ENCODE measurements at places on chromosomes 7 and 10. TPM values are rescaled to one million over a fixed set of nuclear protein-coding genes. Genes with fewer than 3 reads are reported as not detected.
A peak's percentile ranks its signal among the peaks of the same experiment; 100 is the strongest.

Gene ATP6V0A4
- polyA plus RNA-seq, result not detected

Gene EIF4EBP2
- 34.4 TPM for polyA plus RNA-seq

DNA sequence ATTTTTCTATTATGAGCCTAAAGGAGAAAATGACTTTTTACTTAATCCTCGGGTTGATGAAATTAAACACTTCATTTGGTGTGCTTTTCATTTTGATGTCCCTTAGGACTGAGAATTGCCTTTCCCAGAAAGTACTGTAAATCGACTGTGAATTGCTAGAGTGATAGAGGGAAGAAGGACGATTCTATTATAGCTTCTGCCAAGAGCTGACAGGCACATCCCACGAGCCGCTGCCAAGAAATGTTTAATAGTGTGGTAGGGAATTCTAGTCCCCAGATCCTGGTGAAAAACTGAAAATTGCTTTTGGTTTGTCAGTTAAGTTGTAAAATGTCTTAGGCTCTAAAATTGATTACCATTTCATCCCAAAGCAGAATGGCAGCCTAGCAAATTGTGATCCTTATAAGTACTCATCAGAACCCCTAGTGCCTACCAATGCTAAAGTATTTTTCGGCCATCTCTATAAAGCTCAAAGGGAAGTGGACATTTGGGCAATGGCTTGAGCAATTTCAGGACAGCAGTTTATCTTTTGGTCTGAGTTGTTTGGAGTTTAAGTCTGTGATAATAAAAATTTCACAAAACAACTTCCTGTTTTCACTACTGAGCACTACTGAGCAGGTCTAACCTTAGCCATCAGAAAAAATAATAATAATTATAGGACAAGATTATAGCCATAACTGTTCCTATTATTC, 44.6 kb upstream of the HYCC1 start:
- no peak for DNase-seq
- no peak overlapping the region for H3K27ac ChIP-seq
- H3K4me1 ChIP-seq, result no peaks in the 10 kb centered on the region
- no peaks in the 10 kb centered on the region for H3K36me3 ChIP-seq
- H3K27me3 ChIP-seq, result no peaks in the 10 kb centered on the region

DNA sequence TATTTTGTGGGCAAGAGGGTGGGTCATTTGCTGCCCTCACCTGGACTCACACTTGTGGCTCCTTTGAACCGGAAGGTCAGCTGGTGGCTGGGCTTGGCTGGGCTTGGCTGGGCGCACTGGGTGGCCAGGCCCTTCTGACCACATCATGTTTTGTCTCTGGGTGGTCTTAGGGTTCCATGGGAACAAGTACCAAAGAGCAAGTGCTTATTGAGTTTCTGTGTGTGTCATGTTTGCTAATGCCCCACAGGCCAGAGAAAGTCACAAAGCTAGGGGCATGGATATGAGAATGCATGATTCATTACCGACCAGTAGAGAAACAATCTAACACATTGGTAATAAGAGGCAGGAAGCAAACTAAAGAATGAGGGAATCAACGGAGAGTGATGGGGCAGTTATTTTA, 33.6 kb upstream of the NRP1 start:
- H3K36me3 ChIP-seq, result no peaks in the 10 kb centered on the region
- no peak overlapping the region for H3K27ac ChIP-seq

Gene RELN
- not detected for polyA plus RNA-seq

DNA sequence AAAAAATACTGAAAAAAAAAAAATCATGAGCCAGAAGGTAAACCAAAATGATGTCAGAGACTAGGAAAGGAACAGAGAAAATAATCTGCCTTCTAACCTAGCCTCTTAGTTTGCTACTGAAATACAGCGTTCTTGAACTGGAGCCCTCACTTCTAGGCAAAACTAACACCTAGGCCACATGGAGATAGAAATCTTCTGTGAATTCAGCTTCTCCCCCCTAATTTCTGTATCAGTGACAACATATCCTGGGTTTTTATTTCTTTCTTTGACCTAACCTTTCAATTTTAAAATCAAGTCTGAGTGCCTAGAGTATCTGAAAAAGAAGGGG, 100.1 kb upstream of the GLCCI1 start:
- H3K4me1 ChIP-seq, result peaks cover 7% of the 10 kb centered on the region
- H3K27ac ChIP-seq, result no peak overlapping the region
- H3K27me3 ChIP-seq, result no peaks in the 10 kb centered on the region

- no peak for DNase-seq
- no peaks in the 10 kb centered on the region for H3K27me3 ChIP-seq
- no peak overlapping the region for H3K4me3 ChIP-seq
- H3K36me3 ChIP-seq, result no peaks in the 10 kb centered on the region
Measured at GRCh38 chr10:42543840-42544372, 94.5 kb downstream of the ZNF33B start.

GRCh38 chr10:11906714-11907113, 83.6 kb downstream of the PROSER2 start:
- no peaks in the 10 kb centered on the region for H3K36me3 ChIP-seq
- no peak overlapping the region for H3K4me3 ChIP-seq
- peaks cover 3% of the 10 kb centered on the region for H3K4me1 ChIP-seq
- DNase-seq, result no peak
- no peaks in the 10 kb centered on the region for H3K27me3 ChIP-seq
- no peak overlapping the region for H3K27ac ChIP-seq

GRCh38 chr10:11014671-11015445, 2.8 kb upstream of the CELF2 start:
- no peaks in the 10 kb centered on the region for H3K36me3 ChIP-seq
- no peak overlapping the region for H3K4me3 ChIP-seq
- H3K27ac ChIP-seq, result no peak overlapping the region
- H3K27me3 ChIP-seq, result peaks cover 2% of the 10 kb centered on the region
- DNase-seq, result no peak
- no peaks in the 10 kb centered on the region for H3K4me1 ChIP-seq

- H3K27me3 ChIP-seq, result no peaks in the 10 kb centered on the region
- H3K27ac ChIP-seq, result no peak overlapping the region
- no peak for DNase-seq
- H3K4me3 ChIP-seq, result no peak overlapping the region
- no peaks in the 10 kb centered on the region for H3K4me1 ChIP-seq
Measured at GRCh38 chr7:240887-241421, 48.6 kb downstream of the FAM20C start.

DNA sequence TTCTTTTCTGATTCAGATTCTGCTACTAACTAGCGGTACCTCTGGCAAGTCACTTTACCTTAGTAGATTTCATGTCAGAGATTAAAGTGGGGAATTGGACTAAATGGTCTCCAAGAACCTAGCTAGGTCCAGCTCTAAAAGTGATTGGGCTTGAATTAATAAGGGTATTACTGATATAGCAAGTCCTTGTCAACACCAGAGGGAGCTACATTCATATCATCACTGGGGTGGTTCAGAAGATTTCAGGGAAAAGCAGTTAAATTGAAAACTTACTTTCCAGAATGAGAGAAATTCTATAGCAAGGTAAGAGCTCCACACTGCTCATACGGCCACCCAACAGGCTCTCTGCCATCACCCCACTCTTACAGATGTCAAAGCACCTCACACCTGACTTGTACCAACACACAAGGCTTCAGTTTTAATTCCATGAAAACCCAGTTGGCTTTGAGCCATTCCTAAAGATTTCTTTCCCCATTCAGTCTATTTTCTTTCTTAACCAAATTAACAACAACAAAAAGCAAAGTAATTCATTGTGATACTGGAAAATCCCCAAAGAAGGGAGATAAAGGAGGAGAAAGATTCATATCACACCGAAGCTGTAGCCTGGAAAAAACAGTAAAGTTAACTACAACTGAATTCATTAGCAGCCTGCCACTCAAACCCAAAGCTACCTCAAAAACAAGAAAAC, 38.0 kb upstream of the SPOCK2 start:
- no peak for DNase-seq
- H3K27me3 ChIP-seq, result no peaks in the 10 kb centered on the region
- H3K4me3 ChIP-seq, result no peak overlapping the region
- 0 out of 2 replicates have a peak, but pooled peaks cover 2% of the 10 kb centered on the region for H3K36me3 ChIP-seq

DNA sequence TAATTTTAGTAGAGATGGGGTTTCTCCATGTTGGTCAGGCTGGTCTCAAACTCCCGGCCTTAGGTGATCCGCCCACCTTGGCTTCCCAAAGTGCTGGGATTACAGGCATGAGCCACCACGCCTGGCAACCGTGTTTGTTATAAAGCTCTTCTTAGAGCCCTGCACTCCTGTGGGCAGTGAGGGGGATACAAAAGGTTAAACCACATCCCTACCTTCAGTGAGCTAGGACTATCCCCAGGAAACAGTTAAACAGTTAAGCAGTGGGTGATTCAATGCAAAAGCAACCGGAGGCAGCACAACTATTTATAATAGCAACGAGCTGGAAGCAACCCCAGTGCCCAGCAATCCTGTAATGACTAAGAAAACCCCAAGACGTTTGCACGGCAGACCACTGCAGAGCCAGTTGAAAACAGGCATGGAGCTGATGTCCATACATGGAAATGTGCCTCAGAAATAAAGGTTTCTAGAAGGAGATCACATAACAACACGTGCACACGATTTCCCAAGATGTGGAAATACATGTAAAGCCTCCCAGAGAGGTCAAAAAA, 107.2 kb upstream of the LYZL2 start:
- H3K36me3 ChIP-seq, result no peaks in the 10 kb centered on the region
- DNase-seq, result peak; percentile 94
- peaks cover 25% of the 10 kb centered on the region for H3K4me1 ChIP-seq
- H3K27me3 ChIP-seq, result no peaks in the 10 kb centered on the region

DNA sequence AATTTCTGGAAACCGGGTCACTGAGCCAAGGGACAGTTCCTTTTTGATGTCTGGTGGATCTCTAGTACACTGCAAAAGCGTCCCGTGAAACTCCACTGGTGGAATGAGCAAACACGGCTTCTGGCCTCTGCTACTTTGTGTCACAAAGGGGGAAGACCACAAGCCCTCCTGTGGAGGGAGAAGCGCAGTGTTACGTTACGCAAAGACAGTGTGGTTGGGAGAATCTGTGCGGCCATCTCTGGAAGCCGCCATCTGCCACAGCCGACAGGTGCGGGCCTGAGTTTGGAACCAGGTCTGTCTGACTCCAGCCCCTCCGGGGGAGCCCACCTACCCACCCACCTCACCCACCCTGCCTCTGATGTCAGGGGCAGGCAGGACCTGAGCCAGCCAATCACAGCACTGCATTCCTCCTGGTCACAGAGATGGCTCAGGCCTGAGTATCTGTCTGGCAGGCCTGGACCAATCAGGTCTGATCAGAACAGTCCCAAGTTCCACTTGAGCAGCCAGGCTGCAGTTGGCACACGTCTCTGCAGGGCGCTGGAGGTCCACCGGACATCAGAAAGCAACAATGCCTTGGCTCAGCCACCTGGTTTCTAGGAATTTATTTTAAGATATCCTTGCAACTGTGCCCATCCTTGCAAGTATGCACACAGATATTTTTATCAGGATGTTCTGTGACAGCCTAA, 3.0 kb upstream of the CYP2W1 start:
- H3K4me1 ChIP-seq, result no peaks in the 10 kb centered on the region
- H3K27ac ChIP-seq, result no peak overlapping the region
- no peak overlapping the region for H3K4me3 ChIP-seq
- no peaks in the 10 kb centered on the region for H3K36me3 ChIP-seq

DNA sequence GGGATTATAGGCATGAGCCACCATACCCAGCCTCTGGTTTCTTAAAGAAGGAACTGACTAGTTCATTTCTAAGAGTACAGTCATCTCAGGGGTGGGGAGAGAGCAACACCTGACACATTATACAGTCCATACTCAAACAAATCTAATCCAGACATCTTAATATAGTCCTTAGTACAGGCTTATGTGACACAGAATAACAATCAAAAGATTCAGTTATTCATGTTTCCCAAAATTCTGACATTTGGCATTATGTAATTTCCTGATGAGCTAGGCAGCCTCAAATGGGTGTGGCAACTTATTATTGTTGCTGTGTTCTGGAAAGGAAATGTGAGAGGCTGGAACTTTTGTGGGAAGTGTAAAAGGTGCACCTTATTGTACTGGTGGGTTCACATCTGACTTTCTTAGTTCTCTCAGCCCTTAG, 116.3 kb downstream of the WDFY4 start:
- H3K27ac ChIP-seq, result no peak overlapping the region
- DNase-seq, result no peak
- no peak overlapping the region for H3K4me3 ChIP-seq

DNA sequence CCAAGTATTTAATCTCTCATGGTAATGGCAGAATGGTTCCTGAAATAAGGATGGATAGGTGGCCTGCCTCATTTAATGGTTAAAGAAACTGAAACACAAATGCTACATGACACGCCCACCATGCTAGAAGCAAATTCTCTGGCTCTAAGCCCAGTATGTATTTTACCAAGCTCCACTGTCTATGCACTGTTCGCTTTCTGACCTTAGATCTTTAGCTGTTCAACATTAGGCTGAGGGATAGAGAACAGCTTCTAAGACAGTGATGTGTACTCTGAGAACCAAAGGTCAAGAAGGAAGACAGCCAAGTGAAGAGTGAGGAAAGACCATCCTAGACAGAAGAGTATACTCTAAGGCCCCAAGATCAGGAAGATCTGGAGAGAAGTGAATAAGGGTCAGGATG, 26.6 kb downstream of the FAM3C start:
- no peak overlapping the region for H3K4me3 ChIP-seq
- peak; percentile 44 for DNase-seq

DNA sequence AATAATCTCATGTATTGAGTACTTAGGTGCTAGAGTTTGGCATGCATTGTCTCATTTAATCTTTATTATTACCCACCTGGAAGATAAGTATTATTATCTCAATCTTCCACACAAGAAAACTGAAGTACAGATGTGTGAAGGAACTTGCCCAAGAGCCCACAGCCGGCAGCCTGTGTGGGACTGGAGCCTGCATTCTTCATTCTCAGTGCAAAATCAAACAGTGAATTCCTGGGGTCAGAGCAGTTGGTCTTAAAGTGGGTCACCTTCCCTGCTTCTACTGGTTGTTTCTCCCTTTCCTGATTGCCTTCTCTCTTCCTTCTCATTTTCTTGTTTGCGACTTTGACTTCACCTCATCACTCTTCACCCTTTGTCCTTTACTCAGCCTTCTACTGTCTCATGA, 144.7 kb upstream of the LYZL1 start:
- H3K36me3 ChIP-seq, result no peaks in the 10 kb centered on the region
- H3K4me3 ChIP-seq, result no peak overlapping the region
- H3K4me1 ChIP-seq, result no peaks in the 10 kb centered on the region
- no peak for DNase-seq

Gene PNLIPRP2
- not detected for polyA plus RNA-seq

- no peaks in the 10 kb centered on the region for H3K4me1 ChIP-seq
- no peaks in the 10 kb centered on the region for H3K36me3 ChIP-seq
- no peak overlapping the region for H3K27ac ChIP-seq
- no peaks in the 10 kb centered on the region for H3K27me3 ChIP-seq
- H3K4me3 ChIP-seq, result no peak overlapping the region
Measured at GRCh38 chr10:125578658-125579315, 104.2 kb downstream of the TEX36 start.

DNA sequence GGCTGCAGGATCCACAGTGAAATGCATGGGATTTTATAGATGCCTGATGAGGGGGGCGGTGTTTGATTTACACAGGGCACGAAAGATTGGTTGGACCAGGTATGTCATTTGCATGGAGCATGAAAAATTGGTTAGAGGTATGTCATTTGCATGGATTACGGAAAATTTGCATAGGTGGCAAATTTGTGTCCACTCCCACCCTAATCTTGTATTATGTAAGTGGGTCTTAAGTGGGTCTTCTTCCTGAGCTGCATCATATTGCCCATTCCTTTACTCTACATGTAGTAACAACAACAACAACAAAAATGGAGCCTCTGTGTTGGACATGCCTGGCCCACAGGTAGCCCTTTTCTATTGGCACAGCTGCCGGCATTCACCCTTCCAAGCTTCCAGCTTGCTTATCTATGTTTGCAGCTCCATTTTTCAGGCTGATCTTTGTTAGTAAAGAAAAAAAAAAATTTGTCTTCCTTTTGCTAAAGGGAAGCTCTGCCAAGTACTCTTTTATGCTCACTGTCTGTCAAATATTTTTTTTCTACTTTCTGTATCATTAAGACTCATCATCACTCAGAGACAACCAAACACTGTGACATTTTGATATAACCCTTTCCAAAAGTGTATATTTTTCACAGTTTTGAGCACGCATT, 10.3 kb upstream of the ZNF273 start:
- no peak overlapping the region for H3K27ac ChIP-seq
- no peak overlapping the region for H3K4me3 ChIP-seq
- no peaks in the 10 kb centered on the region for H3K36me3 ChIP-seq

Data from GM12878 (cell line).